Stimulated activated CD4-positive, alpha-beta T cell treated with anti-CD3 and anti-CD28 coated beads, Interleukin-2, amount 100 ng/mL, for 24 hours (primary cell): ENCODE measurements at places on chromosomes 2 and 18.

- DNase-seq = no peak
Observed at GRCh38 chr2:116510117-116510671, 1304.3 kb upstream of the DDX18 start.

DNA sequence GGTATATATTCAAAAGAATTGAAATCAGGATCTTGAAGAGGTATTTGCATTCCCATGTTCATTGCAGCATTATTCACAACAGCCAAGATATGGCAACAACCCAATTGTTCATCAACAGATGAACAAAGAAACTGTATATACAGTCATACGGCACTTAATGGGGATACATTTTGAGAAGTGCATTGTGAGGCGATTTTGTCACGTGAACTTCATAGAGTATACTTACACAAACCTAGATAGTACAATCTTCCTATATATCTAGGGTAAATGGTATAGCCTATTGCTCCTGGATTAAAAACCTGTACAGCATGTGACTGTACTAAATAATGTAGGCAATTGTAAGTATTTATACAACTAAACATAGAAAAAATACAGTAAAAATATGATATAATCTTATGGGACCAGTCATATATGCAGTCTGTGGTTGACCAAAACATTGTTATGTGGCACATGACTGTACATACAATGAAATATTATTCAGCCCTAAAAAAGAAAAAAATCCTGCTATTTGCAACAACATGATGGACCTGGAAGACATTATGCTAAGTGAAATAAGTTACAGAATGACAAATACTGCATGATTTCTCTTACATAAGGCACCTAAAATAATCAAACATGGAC, 9.2 kb upstream of the BBS5 start:
- DNase-seq = no peak

DNA sequence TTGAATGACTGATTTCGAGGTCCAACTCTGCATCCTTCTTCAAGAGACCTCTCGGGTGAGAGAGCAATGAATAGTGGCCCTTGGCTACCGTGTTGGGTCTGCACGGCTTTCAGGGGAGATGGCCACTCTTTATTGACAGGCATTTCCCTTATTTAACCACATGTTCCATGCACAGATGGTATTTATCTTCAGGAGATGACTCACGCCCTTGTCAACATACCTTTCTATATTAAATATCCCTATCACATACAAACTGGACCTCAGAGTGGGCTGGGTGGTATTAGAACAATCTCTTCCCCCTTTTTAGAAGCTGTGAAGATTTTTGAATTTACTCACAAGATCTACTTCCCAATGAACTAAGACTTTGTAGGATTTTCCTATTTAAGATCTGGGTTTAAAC, 109.6 kb upstream of the CDC42EP3 start:
- DNase-seq = no peak

DNA sequence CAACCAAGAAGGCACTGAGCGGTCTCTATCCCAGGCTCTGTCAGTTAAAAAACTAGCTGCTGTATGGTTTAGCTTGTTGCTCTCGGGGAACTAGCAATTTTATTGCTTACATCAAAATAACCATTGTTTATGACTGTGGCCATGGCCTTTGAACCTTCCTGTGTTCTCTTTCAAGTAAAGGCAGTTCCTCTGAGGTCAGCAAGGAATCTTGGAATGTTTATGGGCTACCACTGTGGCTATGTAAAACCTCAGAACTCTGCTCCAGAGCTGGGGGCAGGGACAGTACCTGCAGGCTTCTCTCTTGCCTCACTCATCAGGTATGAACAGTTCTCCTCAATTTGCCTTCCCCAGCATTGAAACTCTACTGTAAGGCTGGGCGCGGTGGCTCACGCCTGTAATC, 416.0 kb upstream of the NETO1 start:
- no peak for DNase-seq

GRCh38 chr18:3596637-3597384, 146.8 kb downstream of the TGIF1 start:
- peak; percentile 54 for DNase-seq

DNA sequence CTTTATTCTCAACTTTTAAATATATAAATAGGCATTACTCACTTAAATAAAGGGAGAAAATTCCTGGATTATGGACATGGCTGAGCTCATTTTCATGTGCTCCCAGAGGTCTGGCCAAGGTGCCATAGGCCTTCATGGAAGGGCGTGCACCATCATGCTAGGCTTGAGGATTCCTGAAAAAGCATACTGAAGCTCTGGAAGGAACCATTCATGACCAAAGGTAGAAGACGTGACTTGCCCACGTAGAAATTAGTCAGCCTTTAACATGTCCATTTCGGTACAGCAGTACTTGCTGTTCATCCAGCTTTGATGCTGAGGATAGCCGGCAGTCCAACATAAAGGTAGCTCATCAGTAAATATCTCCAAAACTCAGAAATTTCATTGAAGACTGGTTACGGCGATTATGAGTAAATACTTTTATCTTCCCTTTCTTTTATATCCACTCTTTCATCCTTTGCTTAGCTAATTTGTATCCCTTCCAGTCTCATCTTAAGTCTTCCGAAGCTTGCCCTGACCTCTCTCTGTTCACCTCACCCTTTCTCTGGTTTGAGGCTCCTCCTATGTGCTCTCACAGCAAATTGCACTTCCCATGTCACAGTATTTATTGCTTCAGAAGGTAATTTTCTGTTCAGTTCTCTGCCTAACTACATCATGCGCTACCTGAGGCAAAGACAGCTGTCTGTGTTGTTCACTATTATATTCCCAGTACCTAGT, 32.3 kb upstream of the ASNSD1 start:
- no peak for DNase-seq

DNA sequence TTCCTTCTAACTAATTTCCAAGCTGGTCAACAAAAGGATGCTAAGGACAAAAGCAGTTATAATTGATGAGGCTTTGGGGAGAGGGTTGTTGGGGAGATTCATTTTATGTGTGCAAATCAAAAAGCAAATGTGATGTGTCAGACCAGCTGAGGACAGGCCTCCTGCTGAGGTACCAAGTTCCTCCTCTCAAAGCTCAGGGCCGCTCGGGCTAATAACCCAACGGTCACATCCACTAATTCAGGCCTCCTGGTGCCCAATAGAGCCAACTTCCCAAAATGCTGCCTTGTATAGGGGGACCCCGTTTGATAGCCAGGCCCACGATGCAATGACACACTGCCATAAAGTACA, 88.6 kb upstream of the RTN4 start:
- DNase-seq = no peak

GRCh38 chr2:3704692-3705091, 1.3 kb downstream of the DCDC2C start:
- DNase-seq = no peak

DNA sequence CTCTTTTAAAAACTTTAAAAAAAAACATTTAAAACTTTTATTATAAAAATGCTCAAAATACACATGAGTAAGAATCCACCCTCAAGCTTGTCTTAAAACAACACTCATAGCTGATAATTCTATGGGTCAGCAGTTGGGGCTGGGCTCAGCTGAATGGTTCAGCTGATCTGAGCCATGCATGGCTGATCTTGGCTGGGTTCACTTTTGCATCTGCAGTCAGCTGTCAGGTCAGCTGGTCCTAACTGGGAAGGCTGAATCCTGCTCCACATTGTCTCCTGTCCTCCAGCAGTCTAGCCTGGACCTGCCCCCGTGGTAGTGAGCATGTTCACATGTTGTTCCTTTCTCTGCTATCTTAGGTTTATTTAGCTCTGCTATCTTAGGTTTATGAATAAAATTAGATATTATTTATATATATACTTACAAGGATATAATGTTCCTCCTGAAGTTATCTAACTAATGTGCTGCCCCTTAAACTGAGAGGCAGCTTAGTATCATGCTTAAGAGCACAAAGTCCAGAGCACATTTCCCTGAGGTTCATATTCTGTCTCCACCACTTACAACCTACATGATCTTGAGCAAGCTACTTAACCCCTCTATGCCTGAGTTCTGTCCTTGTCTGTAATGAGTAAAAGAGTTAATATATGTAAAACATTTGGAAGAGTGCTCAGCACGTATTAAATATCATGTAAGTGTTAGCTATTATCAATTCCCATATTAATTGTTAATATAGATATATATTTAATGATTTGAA, 309.4 kb downstream of the PTPRM start:
- no peak for DNase-seq

DNA sequence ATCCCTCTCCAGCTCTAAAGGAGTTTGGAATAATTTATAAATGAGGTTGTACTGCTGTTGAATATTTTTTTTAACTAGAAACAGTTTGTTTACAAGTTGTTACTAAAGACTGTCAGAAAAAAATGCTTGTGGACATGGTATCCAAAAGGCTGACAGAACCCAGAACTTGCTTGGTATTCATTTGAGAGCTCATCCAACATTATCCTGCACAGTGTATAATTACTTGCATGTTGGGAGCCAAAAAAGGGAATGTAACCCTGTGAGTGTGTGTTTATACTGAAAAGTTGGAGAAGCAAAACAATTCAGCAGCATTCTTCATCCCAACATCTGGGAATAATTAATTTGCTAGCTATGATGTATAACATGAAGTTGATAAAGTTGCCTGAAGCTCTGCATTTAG, 42.1 kb upstream of the EHBP1 start:
- no peak for DNase-seq

GRCh38 chr18:55584201-55584600, 3.8 kb downstream of the TCF4 start:
- no peak for DNase-seq

DNA sequence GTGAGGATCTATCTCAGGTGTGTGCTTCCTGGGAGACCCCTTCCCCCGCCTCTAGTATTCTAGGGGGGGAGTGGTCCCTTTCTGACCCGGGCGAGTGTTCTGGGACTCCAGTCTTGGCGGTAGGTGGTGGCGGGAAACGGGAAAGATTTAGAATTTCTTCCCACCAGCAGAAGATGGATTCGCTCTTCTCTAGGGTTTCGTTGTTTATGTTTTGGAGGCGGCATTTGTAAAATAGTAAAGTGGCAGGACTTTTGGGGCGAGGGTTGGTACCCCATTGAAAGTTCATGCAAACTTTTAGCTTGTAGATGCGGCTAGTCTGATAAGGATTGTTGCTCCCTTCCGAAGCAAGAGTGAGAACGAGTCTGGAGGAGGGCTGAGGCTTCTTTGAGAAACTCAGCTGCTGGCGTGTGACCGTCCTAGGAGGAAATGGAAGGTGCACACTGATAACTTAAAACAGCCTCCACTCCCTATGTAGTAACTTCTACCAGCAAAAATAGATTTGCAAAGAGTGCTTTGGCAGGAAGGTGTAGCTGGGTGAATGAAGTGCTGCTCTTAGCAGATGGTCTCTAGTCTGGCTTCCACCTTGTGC, 412 bp downstream of the GPD2 start:
- peak; percentile 24 for DNase-seq

DNA sequence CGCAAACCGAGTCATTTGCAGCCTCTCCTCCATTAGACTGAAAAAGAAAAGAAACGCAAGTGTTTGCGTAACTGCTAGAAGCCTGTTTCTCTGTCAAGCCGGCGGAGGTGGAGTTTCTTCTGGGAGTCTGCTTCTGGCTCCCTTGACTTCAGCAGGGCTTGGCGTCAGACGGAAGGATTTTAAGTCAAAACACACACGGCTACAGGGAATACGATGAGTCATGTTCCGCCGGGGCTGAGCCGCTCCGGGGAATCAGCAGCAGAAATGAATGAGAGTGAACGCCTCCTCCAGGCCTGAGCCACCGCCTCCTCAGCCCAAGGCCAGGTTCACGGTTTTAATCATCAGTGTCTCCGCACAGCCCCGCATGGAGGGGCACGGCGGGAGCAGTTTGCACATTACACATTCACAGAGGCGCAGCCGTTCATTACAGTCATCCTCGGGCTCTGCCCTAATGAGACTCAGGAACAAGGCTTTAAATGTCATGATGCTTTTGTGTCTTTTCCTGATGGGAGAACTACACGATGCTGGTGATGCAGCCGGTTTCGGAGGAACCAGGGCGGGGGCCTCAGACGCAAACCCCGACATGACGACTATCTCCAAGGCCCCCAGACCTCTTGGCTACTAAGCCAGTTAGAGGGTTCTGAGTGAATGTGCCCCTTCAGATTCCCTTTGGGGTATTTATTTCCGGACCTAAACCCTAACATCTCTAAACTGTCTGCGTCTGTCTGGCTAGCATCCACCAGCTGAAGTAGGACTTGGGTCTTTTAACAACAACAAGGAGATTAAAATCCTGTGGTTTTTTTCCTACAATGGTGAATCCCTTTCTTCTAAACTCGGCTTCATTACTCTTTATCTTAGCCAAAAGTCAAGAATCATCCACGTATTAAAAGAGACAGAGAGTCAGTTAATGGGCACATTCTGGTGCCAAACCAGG, 11.1 kb upstream of the SCG2 start:
- no peak for DNase-seq

GRCh38 chr18:3972291-3972930, 482.7 kb downstream of the DLGAP1 start:
- no peak for DNase-seq

DNA sequence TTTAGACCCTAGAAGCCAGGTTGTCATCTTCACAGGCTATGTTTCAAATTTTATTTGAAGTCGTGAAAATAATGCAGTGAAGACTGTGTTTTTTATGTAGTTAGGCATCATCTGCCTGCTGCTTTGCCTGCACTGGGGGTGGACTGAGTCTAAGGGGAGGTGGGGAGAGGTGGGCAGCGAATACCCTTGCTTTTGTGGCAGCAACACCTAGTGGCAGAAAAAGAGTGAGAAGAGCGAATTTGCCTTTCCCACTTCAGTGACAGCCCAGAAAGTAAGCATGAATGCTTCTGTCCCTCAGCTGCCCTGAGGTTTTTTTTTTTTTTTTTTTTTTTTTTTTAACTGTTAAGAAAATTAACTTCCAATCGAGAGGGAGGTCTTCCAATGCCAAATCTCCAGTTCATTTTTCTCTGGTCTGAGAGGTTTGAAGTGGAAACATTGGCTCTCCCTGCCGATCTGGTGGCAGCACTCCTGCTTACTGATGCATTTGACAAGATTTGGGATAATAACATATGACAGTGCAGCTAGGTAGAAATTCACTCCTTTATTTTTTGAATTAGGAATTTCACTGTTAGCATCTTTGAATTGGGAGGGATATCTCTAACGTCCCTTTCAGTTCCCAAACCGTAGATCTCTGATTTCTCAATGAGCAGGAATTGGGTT, 60.3 kb upstream of the LYPD6B start:
- no peak for DNase-seq

- no peak for DNase-seq
Observed at GRCh38 chr2:142688856-142689605, 188.4 kb upstream of the KYNU start.

- no peak for DNase-seq
Observed at GRCh38 chr18:13425357-13426091, 207.0 kb downstream of the LDLRAD4 start.

GRCh38 chr2:147760984-147761383, 83.8 kb upstream of the ACVR2A start:
- DNase-seq = no peak

DNA sequence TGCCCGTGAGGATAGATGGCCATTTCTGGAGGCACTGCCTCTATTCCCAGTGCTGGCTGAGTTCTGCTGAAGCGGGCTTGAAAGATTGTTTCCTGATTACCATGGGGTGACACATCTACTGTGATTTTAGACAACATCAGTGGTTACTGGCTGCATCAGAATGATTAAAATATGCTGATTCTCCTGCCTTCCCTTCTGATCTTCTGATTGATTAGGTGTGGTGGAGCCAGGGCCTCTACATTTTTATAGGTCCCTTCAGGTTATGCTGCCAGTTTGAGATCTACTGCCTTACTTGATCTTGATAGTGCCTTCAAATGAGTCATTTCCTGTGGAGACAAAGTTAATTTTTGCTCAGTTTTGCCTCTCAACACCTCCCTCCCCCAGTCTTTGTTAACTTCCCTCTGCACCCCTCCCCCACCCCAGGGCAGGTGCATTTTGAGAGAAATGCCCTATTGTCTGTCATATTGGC, 31.6 kb upstream of the SNORC start:
- DNase-seq = peak; percentile 64
